ENCODE measurements at places on chromosomes 7 and 10.
A peak's percentile ranks its signal among the peaks of the same experiment; 100 is the strongest.

GRCh38 chr10:131574707-131575430 is 263.3 kb upstream of the TCERG1L start:
- no peak for DNase-seq

DNA sequence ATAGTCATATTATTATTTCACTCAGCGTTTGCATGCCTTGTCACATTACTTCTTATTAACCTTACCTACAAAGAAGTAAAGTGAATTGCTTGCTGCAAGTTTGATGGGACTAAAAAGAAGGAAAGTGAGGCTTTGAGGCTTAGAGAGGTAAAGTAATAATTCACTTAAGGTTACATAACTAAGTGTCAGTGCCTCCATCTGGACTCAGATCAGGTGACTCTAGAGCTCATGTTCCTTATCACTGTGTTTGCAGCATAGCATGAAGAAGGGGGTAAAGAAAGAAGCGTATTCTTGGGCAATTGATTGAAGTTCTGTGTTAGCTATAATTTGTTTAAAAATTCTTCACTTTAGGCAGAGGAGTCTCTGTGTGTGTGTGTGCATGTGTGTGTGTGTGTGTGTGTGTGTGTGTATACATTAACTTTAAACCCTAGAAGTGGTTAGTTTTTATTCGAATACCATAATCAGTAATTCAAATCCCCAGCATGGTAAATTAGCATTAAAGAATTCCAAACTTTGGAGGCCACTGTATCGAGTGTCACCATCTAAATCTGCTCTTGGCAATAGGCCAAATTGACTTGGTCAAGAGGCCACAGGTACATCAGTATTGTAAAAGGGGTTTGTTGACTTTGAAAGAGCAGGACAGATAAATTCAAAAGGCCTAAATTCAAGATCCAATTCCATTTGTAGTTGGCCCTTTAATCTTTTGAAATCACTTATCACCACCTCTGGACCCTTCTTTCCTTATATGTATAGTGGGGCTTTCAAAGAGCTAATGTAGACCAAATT is 2.2 kb upstream of the PON3 start:
- DNase-seq = no peak

GRCh38 chr10:48779077-48779476 is 94.4 kb downstream of the WDFY4 start:
- no peak for DNase-seq

GRCh38 chr10:129937351-129937751 is 26.7 kb downstream of the EBF3 start:
- DNase-seq = no peak

- DNase-seq = no peak
These were observed 5.7 kb downstream of the ADARB2 start for GRCh38 chr10:1731592-1731991.

DNA sequence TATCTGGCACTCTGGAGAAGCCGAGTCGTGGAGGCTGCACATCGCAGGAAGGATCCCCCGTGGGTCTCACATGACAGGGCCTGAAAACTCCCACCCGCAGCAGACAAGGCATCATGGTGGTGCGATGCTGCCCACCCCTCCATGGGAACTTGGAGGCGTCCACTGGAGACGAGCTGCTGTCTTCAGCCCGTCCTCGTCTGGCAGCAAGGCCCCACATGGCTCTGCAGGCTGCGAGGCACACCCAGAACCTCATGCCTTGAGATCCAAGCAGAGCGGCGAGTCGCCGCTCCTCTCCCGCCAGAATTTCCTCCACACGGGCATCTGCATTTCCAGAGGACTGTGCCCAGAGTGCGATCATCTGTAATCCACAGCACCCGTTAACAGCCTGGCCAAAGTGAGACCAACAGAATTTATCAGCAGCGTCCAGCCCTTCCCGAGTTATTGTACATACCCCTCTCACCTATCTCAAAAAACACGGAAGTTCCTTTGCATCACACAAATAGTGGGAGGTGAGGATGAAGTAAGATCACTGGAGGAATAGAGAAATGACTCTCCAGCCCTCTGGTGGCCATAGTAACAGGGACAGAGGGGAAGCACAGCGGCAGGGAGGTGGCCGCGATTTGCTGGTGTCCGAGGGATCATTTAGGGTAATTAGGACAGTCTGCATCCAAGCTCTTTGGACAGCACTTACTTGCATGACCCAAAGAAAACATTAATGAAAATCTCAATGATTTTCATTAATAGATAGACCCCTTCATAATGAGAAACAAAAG is 292.4 kb downstream of the USP6NL start:
- DNase-seq = no peak

GRCh38 chr7:2725178-2726105 is 37.4 kb downstream of the AMZ1 start:
- no peak for DNase-seq

DNA sequence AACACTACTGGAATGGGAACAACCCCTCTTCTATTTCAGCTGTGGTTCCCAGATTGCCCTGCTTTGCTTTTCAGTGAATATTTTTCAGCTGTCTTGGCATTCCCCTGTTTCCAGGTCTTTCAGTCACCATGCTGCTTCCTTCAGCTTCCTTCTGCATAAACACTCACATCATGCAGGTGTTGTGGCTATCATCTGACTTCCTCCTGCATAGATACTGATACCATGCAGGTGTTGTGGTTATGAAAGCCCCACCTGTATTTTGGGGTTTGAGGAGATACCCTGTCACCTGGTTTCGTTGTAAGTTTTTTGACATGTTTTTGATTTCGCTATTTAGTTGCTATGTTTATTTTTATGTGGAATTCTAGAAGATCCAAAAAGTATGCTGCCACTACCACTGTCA is 71.5 kb downstream of the SLC35B4 start:
- no peak for DNase-seq

DNA sequence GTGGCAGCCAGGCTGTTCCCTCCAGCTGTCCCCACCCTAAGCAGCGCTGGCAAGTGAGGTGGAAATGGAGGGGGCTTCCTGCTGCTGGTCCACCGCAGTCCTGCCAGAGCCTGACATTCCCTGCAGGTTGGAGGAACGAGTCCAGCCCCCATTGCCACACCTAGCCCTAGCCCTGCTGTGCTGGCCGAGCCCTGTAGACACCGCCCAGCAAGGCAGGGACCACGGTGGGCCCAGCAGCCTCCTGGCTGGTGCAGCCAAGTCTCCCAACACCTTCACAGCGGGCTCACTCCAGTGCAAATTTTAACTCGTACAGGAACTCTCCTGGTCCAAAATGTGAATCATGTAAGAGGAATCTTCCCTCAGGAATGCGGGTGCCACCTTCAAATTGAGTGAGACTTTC is 116.3 kb downstream of the PAXIP1 start:
- no peak for DNase-seq

- DNase-seq = no peak
These were observed 129.1 kb downstream of the SND1 start for GRCh38 chr7:127781081-127781480.

GRCh38 chr7:44511236-44511635 is 20.8 kb upstream of the NUDCD3 start:
- no peak for DNase-seq

DNA sequence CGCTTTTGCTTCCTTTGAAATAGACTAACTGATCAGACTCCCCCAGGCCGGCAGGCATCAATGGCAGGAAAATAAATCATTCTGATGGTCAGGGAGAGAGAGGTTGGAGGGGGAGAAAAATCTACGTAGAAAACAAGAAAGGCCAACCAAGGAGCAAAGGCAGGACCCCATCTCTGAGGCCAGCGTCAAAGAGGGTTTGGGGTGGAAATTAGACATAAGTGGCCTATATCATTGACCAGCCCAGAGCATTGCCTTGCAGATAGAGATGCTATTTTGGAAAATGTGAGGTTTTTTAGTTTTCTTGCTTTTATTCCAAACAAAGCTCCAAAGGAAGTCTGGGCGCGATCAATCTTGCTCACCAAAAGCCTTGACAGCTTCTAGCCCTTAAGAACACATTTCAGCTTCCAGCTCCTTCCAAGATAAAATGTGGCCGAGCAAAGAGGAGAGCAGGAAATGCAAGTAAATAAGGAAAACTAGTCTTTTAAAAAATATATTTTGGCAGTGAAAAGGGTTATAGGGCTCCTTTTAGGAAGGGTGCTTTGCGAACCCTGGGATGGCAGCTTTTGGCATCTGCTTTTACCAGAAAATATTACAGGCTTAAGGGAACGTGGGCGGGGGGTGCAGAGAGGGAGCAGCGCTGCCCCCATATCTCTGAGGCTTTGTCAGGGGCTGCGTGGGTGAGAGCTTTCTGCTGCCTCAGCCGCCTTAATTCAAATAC is 2.0 kb upstream of the HOXA2 start:
- DNase-seq = no peak

DNA sequence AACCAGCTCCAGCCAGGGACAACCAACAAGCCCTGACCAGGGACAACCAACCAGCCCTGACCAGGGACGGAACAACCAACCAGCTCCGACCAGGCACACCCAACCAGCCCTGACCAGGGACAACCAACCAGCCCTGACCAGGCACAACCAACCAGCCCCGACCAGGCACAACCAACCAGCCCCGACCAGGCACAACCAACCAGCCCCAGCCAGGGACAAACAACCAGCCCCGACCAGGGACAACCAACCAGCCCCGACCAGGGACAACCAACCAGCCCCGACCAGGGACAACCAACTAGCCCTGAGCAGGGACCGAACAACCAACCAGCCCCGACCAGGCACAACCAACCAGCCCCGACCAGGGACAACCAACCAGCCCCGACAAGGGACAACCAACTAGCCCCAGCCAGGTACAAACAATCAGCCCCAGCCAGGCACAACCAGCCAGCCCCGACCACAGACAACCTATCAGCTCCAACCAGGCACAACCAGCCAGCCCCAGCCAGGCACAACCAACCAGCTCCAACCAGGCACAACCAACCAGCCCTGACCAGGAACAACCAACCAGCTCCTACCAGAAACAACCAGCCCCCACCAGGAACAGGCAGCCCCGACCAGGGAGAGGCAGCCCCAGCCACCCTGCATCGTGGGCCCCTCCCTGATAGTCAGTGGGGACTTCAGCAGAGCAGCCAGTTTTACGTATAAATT is 56.4 kb downstream of the PROSER2 start:
- no peak for DNase-seq

- DNase-seq = no peak
These were observed 64.4 kb upstream of the ITGA8 start for GRCh38 chr10:15783941-15784636.

GRCh38 chr10:31171402-31172083 is 139.9 kb upstream of the ZNF438 start:
- DNase-seq = no peak

GRCh38 chr7:1919539-1920265 is 249.6 kb downstream of the ELFN1 start:
- DNase-seq = no peak

GRCh38 chr7:1622441-1622840 is 47.6 kb upstream of the ELFN1 start:
- DNase-seq = no peak

GRCh38 chr7:30931161-30931928 is 19.7 kb downstream of the AQP1 start:
- DNase-seq = peak; percentile 22

GRCh38 chr10:93199191-93199751 is 125.6 kb downstream of the CYP26A1 start:
- DNase-seq = no peak

DNA sequence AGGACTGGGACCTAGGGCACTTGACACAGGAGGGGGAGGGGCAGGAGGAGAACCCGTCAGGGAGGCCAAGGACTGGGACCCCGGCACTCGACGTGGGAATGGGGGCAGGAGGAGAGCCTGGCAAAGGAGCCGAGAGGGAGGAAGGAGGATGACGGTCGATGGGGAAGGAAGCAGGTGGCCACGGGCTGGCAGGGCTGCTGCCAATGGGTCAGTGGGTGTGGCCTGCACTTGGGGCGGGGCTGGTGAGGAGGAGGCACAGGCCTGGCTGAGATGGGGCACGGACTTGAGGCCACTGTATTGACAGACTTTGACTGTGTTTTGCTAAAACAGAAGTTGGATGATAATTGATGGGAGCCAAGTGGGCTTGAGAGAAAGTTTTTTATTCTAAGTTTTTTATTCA is 68.9 kb downstream of the RBM33 start:
- no peak for DNase-seq

DNA sequence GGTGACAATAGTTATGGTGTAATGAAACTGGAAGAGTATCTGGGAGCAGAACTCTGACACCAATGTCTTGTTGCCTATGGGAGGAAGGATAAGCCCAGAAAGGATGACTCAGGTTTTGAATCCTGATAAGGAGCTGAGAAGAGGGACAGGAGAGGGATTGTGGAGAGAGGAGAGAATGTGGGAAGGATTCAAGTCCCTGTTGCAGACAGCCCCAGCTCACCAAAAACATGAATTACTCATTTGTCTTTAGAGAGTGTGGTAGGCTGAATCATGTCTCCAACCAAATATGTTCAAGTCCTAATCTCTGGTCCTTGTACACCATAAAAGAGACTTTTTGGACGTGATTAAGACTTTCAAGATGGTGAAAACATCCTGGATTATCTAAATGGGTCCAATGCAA is 206.9 kb upstream of the PHYHIPL start:
- no peak for DNase-seq

DNA sequence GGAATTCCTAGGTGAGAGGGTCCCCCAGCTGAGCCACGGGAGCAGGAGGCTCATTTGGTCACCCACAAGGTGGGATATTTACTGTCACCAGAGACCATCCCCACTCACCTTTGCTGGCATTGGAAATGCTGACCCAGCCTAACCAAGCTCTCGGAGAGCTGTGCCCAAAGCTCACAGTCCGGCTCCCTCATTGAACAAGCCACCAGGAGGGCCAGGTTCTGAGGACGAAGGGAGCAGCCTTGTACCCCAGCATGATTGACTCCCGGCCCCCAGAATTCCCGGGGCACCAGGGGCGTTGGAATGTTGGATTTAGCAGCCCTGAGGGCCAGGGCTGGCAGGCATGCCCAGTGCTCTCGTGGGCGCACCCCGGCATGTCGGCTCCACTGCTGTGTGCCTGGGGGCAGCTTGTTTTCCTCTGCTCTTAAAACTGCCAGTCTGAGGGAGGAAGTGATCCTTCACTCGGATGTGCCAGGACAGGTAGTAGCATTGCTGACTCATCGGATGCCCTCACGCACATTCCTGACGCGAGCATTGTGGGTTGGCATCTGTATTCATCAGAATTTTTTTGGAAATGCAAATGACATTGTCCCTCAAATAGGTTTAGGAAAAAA is 23.3 kb downstream of the CLIP2 start:
- no peak for DNase-seq

GRCh38 chr10:4887501-4887900 is 61.5 kb downstream of the AKR1E2 start:
- DNase-seq = no peak

DNA sequence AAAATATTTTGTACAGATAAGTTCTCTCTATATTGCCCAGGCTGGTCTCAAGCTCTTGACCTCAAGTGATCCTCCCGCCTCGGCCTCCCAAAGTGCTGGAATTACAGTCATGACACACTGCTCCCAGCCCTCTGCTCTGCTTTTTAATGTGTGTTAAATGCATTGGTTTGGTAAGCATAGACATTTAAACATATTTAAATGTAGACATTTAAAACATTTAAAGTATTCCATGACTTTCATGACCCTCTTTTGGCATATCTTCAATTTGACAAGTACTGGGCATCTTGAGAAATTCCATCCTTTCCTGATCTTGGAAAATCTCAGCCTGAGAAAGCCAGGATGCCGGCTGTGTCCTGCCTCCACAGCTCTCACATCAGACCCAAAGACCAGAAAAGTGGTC is 5.2 kb upstream of the SAR1A start:
- DNase-seq = no peak

- no peak for DNase-seq
These were observed 26.5 kb upstream of the PPP1R3A start for GRCh38 chr7:113945018-113945938.

- peak; percentile 28 for DNase-seq
These were observed 25.1 kb upstream of the ZNF273 start for GRCh38 chr7:64877714-64878610.
